ENCODE measurements at places on chromosomes 4 and X.

- DNase-seq = no peak
Measured at GRCh38 chrX:13688384-13688957, 457 bp upstream of the RAB9A start.

GRCh38 chr4:103075435-103075893 is 1.1 kb downstream of the SLC9B2 start:
- DNase-seq = no peak

DNA sequence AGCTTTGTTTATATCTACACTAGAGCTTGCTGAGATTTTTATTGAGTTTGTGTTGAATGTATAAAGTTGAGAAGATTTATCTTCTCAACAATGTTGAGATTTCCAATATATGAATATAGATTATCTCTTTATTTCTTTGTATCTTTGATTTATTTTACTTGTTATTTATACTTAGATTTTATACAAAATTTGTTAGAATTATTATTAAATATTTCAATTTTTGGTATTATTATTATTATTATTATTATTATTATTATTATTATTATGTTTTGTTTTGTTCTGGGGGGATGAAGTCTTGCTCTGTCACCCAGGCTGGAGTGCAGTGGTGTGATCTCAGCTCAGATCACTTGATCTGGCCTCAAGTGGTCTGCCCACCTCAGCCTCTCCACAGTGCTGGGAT is 322.5 kb downstream of the PPARGC1A start:
- no peak for DNase-seq

DNA sequence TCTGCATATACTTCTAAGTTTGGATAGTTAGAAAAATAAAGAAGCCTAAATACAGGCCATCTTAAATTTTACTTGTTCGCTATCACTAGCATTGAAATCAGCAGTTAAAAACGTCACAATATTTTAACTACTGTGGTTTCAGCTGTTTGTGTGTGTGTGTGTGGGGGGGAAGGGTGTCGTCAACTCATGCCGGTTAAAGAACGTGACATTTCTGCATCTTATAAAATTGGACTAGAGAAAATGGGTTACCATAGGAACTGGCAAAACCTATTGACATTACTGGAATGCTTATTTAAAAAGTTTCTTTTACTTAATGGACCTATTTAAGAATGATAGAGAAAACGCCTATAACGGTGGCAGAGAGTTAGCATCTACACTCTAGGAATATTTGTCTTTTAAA is 1.2 kb upstream of the CNKSR2 start:
- no peak for DNase-seq

DNA sequence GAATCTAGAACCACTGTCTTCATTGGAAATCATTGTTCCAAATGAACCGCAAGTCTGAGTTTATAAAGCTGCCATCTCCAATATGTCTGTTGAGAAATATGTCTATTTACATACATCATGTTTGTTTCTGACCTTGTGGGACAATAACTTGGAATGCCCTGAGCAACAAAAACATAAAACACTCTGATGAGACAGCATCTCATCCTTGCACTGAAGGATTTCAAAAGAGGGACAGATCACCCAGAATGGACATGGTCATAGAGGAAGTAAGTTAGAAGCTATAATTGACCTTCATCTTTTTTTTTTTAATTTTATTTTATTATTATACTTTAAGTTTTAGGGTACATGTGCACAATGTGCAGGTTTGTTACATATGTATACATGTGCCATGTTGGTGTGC is 22.5 kb downstream of the RXFP1 start:
- no peak for DNase-seq
